ENCODE measurements at places on chromosomes 1 and 21. TPM values are rescaled to one million over a fixed set of nuclear protein-coding genes. Genes with fewer than 3 reads are reported as not detected.

Gene SEMA6C
- 30.7 TPM for total RNA-seq

GRCh38 chr1:109228167-109228566, 14.4 kb downstream of the SARS1 start:
- no peak for DNase-seq

GRCh38 chr1:114352797-114353196, 158.2 kb downstream of the TRIM33 start:
- DNase-seq = no peak

- no peak for DNase-seq
Measured at GRCh38 chr1:91751275-91751674, 134.7 kb downstream of the TGFBR3 start.

- no peak for DNase-seq
Measured at GRCh38 chr1:45822644-45823043, 19.2 kb downstream of the MAST2 start.

GRCh38 chr1:176795929-176796328, 333.0 kb downstream of the PAPPA2 start:
- DNase-seq = no peak

Gene HSD3B1
- total RNA-seq = not detected

DNA sequence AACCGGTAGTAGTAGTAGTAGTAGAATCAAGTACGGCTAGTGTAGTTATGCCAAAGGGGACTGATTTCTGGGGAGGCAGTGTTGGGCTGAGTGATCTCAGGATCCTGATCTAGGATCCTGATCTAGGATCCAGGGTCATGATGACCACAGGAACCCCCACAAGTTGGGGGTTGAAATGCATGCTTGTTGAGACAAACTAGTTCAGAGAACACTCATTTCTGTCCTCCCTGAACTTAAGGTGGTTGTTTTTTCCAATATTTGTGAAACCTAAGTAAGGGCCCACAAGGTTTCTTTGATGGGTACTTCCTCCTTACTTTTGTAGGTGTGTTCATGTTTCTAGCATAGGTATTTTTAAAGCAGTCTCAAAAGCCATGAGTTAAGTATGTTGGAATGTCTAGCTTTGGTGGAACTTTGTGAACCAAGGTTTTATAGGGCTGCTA, 33.9 kb upstream of the PDC start:
- DNase-seq = no peak

DNA sequence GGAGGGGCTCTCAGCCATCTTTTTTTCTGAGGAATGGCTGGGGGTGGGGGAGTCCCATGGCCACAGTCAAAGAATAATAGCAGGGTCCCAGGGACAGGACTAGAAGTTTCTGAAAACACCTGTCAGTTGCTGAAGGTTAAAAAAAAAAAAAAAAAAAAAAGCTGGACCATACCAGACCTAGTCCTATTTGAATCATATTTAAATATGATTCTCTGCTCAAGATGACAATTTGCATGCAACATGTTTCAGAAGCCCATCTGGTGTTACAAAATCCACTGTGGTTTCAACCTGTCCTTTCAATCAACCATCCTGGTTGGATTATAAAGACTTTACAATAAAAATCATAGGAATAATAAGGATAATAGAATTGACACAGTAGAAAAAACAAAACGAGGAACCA, 153.7 kb downstream of the TENT5C start:
- DNase-seq = no peak

DNA sequence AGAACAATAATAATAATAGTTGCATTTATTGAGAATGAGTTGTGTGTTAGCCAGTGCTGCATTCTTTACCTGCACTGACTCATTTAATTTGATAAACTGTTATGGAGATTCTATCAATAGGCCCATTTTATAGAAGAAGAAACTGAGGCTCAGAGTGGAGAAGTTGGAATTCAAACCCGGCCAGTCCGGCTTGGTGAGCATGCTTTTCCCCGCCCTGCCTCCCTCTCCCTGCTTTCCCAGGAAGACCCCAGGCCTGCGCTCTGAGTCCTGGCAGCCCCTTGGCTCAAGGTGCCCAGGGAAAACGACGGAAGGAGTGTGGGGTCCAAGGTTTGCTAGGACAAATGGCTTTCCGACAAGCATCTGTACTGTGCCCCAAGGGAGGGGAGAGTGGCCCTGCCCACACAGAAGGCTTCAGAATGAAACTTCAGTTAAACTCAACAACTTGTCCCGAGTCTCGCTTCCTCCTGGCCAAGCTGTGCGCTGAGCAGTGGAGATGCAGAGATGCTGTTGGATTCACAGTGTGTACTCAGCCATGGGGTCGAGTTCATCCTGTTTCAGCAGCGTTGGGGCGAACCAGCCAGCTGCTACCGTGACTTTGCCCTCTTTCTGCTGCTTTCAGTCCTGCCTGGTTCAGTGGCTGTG, 23.3 kb upstream of the PADI6 start:
- DNase-seq = no peak

- DNase-seq = no peak
Measured at GRCh38 chr1:233470741-233471499, 143.0 kb upstream of the KCNK1 start.

GRCh38 chr1:223207293-223208066, 64.4 kb upstream of the TLR5 start:
- DNase-seq = no peak

GRCh38 chr1:7070389-7071029, 285.3 kb downstream of the CAMTA1 start:
- DNase-seq = peak; percentile 67

Gene RUNX3
- total RNA-seq = 0.16 TPM

DNA sequence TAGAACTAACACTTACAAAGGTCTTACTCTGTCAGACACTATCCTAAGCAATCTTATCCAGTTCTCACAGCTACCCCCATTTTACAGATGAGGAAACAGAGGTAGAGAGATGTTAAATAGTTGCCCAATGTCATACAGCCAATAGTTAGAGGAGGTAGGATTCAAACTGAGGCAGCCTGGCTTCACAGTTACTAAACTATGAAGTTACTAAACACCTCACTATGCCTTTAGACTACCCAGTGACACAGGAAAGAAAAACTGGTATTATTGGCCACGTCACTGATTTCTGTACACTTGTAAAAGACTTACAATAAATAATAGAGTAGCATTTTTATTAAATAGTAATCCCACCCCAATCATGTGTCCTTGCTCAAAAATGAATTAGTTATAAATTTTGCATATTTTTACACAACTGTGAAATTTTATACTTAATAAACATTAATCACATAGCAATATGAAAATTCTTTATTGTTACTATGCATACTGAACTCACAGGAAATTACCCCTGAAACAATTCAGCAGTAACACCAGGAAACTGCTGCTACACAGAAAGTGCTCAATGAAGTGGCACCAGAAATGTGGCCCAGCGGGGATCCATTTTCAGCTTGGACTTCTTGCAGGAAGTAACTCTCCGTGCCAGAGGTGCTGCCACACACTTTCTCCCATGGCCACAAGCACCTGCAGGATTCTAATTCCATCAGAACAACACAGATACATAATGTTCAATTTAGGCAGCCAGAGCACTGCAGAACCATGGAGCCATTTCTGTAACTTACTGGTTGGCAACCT, 69.4 kb downstream of the VAV3 start:
- DNase-seq = no peak

Gene CDA
- total RNA-seq = not detected

DNA sequence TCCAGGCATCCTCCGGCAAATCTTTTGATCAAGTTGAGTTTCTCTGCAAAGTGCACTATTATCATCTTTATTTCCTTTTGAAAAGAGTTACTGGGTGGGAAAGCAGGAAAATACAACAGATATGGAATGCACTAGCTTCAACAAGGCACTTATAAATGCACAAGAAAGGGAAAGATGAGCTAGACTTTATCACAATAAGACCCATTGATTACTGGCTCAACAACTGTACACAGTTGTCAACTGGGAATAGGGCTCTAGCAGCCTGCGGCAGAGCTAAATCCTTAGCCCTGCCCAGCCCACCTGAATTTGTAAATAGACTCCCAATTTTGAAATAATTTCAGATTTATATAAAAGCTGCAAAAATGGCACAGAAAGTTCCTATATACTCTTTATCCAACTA, 111.4 kb downstream of the CSMD2 start:
- DNase-seq = no peak

Gene SNRNP40
- 130 TPM for total RNA-seq

Gene B3GALT5
- 2.6 TPM for total RNA-seq

Gene HIVEP3
- total RNA-seq = 1.2 TPM

- DNase-seq = no peak
Measured at GRCh38 chr1:180849031-180849775, 63.5 kb upstream of the KIAA1614 start.

Gene LCE7A
- total RNA-seq = not detected

DNA sequence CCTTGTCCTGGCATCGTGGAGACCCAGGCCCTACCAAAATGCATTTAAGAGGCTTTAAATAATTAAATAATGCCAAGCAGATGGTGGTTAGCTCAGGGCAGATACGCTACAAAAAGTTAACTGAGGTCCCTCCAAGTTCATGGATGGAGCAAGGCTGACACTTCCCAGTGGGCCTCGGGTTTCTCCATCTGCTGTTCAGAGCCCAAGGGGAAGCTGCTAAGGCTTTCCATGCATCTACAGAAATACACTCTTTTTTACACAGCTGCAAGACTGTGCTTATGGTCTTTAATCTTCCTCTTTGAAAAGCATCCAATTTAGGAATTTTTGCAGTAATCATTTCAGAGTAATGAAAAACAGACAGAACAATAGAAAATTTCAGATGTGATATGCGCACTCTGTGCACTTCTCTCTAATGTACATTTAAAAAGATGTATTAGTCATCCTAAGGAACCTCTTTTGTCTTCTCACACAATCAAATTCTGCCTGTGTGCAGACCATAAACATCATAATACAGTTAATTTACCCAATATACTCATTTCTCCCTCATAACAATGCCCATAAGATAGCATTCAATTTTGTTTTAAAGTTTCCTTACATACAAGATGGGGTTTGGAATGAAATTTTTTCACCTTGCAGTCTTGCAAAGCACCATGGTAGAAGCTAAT, 173.2 kb upstream of the ATP1B1 start:
- no peak for DNase-seq

DNA sequence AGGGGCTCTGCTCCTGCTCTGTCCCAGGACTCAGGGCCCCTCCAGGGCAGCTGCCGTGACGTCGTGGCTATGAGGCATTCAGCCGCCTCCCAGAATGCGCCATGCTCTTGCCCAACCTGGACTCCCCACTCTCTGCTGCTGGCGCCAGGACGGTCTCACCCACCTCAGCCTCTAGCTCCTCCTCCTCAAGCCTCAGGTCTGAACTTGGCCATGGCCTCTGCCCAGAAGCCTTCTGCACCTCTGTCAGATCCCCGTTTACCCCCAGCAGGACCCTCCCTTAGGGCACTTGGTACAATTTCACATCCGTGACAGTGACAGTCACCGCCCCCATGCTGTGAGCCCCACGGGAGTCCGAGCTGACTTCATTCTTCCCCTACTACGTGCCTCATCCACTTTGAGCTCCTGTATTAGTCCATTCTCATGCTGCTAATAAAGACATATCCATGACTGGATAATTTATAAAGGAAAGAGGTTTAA, 4.9 kb downstream of the CSTB start:
- DNase-seq = no peak

- DNase-seq = no peak
Measured at GRCh38 chr1:234613128-234613875, 3.3 kb upstream of the IRF2BP2 start.

GRCh38 chr1:231841616-231842344, 215.2 kb downstream of the DISC1 start:
- no peak for DNase-seq

DNA sequence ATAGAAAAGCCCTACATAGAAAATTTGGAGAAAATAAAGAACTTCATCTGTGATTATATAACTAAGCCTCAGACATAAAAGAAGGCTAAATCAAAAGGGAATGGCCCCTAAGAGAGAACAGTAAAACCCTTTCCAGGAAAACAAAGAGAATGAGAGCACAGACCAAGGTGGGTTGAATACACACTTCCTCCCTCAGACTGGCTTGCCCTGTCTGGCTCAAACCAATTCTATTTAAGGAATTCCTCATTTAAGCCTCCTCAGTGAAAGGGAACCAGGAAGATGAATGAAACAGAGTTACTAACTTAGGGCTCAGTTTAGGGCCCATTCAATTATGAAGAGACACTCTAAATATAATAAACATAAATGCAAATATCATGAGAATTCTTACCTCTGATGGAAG, 10.6 kb upstream of the SYT14 start:
- DNase-seq = no peak

All from neural crest cell (in vitro differentiated cells).